ENCODE measurements at places on chromosomes 16 and 17.

GRCh38 chr17:36994438-36994837, 45.7 kb downstream of the AATF start:
- DNase-seq = no peak

- DNase-seq = no peak
Observed at GRCh38 chr17:61314368-61315078, 85.1 kb upstream of the TBX2 start.

DNA sequence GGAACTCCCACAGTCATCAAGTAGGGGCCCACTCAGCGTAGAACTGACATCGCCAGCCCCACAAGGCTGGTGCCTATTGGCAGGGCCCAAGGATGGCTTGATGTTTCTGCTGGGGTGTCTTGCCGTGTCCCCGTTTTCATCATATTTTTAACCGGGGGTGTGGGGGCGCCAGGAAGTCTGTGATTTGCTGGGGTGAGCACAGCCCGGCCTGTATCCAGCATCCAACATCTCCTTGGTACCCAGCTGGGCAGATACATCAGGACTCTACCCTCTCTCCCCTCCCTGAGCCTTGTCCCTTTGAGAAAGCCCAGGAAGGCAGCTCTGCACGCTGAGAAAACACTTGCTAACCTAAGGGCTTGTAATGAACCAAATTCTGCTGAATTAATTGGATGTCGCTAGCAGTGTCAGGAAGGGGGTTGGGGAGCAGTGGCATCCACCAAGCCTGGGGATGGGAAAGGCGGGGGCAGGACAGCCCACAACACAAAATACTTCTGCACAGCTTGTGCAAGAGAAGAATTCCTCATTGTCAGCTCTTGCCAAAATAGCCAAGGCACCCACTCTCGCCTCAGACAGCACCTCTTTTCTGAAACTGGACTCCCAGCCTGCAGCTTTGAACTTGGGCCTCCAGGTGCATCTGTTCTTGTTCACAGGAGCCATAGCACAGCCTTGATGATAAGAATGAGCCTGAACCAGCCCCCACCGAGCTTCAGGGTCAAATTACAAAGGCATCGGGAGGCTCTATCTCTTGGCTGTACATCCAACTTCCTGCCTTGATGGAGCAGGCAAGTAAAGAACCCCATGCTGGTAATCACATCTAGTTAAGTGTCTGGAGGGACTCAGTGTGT, 63.7 kb upstream of the LYRM9 start:
- no peak for DNase-seq

GRCh38 chr16:27640277-27640600, 90.3 kb downstream of the KATNIP start:
- no peak for DNase-seq

- no peak for DNase-seq
Observed at GRCh38 chr16:67537636-67538591, 9.3 kb downstream of the RIPOR1 start.

DNA sequence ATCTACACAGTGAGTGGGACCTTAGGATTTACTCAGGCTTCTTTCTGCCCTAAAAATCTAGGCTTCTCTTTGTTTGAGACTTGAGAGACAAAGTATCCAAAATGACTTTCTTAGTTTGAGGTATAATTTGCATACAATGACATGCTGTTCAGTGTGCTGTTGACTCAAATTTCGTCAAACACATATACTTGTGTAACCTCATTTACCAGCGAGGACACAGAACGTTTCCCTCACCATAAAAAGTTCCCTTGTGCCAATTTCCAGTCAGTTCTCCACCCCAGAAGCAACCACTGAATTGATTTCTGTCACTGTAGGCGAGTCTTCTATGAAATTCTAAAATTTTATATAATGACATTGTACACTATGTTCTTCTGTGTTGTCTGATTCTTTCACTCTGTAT, 68.0 kb upstream of the MAF start:
- DNase-seq = no peak

DNA sequence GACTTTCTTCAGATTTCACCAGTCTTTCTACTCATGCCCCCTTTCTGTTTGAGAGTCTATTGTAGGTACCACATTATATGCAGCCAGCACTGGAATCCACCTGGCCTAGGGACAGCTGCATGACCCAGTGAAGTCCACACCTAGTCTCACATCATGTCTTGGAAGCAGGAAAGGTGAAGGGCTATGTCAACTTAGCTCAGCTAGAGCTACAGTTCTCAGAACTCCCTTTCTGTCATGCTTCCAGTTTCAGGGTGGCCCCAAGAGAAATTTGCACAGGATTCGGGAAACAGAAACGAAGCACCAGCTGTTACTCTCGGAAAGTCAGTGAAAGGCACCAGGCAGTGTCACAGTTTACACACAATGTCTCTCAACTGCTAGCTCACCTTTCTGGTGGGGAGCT, 51.6 kb upstream of the NLRP1 start:
- DNase-seq = no peak

- peak; percentile 65 for DNase-seq
Observed at GRCh38 chr17:46766493-46767491, 51.7 kb downstream of the WNT3 start.

- DNase-seq = no peak
Observed at GRCh38 chr17:36655726-36656125, 54.3 kb downstream of the MRM1 start.

DNA sequence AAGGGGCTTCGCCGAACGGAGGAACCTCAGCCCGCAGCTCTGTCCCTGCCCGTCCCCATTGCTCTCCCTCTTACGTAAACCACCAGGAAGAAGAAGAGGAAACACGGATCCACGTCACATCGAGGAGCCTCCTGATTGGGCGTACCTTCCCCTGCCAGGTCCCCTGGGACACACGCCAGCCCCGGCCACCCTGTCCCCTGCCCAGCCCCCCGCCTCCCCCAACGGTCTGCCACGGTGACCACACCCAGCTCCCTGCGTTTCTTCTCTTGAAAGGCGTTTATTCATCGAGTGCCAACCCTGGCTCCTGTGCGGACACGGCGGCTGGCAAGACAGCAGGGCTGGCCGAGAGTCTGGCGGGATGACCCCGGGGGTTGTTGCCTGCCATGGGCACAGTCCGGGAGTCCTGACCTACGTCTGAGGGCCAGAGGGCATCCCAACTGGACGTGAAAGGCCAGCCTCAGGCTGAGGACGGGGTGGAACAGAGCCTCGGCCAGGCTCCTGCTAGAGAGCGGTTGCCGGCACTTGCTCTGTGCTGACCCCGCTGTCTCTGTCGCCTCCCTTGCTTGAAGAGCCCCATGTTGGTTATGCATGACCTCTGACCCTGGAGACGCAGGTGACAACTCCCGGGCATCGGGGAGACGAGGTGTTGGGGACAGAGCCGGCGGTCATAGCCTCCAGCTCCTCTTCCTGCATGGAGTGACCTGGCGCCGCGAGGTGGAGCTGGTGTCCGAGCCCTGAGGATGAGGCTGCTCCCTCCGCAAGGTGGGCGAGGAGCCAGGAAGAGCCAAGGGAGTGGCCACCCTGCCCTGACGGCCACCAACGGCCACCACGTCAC, 40.5 kb upstream of the ACSF3 start:
- DNase-seq = no peak

- no peak for DNase-seq
Observed at GRCh38 chr17:34997355-34997862, 17.1 kb downstream of the LIG3 start.

- DNase-seq = no peak
Observed at GRCh38 chr17:4502466-4503154, 3.9 kb downstream of the SPNS2 start.

- DNase-seq = no peak
Observed at GRCh38 chr16:285146-286055, 2.4 kb downstream of the PDIA2 start.

DNA sequence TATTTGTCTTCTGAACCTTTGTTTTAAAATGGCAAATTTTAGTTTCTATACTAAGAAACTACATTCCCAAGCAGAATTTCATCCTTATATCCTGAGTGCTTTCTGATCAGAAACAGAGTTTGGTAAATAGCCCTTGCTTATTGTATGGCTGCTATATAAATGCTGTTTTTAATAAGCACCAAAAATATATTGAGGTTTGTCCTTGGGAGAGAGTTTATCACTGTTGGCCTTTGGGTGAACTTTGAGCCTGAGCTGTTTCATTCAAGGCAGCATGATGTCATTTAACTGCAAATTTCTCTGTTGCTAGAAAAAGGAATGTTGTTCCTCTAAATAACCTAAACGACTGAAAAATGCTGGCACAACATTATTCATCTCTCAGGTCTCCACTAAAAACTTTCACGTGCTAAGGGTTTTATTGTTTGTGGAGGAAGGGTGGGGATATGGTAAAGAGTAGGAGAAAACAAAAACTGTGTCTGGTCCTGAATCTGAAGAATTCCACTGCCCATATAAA, 334.3 kb upstream of the TBX2 start:
- no peak for DNase-seq

DNA sequence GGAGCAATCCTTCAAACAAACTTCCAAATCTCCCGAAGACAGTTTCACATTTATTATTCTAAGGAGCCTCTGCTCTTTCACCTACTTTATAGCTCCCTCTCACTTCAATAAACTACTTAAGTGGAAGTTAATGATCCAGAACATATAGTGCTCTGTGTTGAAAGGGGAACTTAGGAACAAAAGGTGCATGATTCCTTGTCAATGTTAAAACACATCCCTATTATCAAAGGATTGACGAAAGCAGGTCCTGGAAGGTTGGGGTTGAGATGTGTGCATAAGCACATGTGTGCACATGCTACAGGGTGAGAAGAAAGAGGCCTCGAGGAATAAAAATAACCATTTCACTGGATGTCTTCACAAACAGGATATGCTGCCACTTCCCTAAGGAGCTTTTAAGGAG, 170.3 kb downstream of the SLC39A11 start:
- no peak for DNase-seq

DNA sequence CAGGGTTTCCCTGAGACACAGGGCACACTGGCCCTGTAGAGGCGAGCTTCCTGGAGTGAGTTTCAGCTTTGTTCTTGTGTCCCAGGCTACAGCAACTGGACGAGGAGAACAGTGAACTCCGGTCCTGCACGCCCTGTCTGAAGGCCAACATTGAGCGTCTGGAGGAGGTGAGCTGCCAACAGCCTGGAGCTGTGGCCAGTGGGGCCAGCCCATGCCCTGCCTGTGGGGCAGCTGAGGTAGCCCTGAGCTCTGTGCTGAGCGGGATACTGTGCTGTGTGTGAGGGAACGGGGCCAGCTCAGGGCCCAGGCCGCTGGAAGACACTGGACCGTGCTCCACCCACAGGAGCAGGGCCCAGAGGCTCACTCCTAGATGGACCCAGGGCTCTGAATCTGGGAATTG, 8.7 kb upstream of the CAPN15 start:
- no peak for DNase-seq

GRCh38 chr17:33664116-33664840, 371.2 kb upstream of the ASIC2 start:
- DNase-seq = no peak

- DNase-seq = no peak
Observed at GRCh38 chr16:22356930-22357634, 17.3 kb downstream of the CDR2 start.

- no peak for DNase-seq
Observed at GRCh38 chr16:74720579-74720978, 19.9 kb upstream of the MLKL start.

DNA sequence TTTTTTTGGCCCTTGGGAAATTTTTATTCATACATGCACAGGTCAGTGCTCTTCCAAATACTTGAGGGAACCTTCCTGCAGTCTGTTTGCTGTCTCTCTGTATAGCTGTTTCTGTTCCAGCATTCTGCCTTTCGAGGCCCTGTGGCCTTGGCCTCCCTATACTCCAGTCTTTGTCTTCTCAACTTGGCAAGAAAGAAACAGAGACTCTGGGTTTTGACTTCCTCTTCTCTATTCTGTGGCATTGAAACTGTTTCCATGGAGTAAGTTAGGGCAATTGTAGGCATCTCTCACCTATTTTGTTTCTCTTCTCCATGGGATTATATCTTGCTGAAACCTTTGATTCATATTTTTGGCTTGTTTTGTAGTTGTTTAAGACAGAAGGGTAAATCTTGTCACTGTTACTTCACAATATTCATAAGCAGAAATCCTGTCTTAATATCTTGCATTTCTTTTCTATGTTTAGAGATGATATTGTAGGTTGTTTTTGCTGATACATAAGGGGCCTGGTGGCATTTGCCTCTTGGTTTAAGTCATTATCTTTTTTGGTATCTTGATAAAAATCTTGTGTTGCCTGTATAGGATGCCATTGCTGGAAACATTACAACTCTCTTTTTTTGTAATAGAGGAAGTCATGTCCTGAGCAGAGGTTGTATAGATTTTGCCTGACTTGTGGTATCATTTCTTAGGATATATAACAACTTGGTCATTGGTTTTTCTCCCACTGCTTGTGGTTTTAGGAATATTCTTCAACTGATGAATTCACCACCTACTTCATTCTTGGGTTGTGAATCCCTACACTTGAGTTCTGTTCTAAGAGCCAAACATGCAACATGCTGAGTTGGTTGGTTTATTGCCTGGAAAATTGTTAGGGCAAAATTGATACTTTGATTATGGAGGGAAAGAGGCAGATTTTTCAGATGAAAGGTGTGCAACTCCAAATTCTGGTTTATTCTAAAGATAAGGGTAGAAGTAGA, 168.6 kb downstream of the FTO start:
- DNase-seq = no peak

- no peak for DNase-seq
Observed at GRCh38 chr17:1992541-1992940, 32.6 kb downstream of the RTN4RL1 start.

- DNase-seq = no peak
Observed at GRCh38 chr17:57553991-57554825, 190.9 kb downstream of the CCDC182 start.

- no peak for DNase-seq
Observed at GRCh38 chr17:48577330-48577945, 712 bp downstream of the HOXB4 start.

DNA sequence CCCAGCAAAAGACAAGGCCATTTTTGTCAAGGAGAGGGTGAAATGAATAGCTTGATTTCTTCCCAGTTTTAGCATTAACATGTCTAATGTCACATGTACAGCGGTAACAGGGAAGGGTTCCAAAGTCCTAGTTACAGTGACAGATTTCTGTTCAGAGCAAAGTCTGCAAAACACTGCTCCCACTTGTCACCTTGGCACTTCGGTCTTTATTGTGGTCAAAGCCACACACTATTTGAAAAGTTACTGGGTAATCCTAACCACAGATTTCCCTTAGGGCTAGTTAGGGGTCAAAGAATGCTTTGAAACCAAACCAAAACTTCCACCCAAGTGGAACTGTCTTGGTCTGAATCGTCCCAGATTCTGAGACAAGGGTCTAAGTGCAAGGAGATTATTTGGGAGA, 455.6 kb downstream of the HS3ST3B1 start:
- DNase-seq = no peak

- DNase-seq = no peak
Observed at GRCh38 chr16:81823111-81823510, 44.0 kb downstream of the PLCG2 start.

- DNase-seq = no peak
Observed at GRCh38 chr16:71242601-71243000, 12.1 kb upstream of the HYDIN start.

DNA sequence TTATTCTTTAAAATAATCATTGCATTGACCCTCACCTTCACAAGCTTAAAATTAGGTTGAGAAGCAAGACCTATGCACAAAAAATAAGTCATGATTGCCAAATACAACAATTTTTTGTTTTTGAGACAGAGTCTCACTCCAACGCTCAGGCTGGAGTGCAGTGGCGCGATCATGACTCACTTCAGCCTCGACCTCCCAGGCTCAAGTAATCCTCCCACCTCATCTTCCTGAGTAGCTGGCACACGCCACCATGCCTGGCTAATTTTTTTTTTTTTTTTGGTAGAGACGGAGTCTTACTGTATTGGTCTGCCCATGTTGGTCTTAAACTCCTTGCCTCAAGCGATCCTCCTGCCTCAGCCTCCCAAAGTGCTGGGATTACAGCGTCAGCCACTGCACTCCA, 24.2 kb downstream of the ZNF652 start:
- no peak for DNase-seq

GRCh38 chr17:39016193-39017153, 49.3 kb upstream of the FBXO47 start:
- no peak for DNase-seq

Measured in suprapubic skin (tissue), 4 donors.